EL (cell line): ENCODE measurements at places on chromosomes 3 and 15.

DNA sequence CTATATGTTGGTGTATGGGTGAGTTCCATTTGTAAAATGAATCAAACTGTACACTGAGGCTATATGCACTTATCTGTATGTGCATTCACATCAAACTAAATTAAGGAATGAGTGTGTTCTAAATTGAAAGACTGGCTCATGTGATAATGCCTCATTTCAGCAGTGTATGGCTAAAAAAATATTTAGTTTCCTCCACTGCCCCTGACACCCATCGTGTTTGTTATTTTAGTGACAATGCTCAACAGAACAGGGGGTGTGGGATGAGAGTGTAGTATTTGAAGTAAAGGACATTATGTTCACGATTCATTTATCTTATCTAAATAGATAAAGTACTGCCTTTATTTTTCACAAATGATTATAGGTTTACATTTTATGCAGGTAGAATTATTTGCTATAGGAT lies 301.1 kb upstream of the ARPP21 start:
- DNase-seq, result no peak

DNA sequence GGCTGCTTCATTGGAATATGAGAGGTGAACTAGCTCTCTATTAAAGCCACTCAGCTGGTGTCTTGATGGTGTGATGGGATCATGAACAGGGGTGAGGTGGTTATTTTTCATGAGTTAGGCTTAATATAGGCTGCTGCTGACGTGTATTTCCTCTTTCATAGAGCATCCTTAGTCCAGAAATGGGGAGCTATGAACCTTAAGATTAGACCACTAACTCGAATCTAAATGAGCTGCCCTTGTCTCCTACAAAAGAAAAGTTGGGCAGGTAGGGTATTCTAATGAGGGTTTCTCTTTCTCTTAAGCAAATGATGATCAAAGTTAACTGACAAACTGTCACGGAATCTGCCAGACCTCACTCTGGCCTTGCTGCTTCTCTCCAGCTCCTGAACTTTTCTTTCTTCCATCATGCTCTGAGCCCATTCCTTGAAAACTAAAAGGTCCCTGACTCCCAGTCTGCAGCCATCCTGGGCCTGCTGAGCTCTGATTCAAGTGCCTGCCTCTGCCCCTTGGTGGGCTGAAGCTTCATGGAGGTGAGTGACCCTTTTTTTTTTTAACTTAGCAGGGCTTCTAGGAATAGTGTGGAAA lies at the start of gene TRIM69:
TSS of gene TRIM69 (plus strand) at position 348 of the 585 bp plus-strand sequence. CDS start at position 525, 177 bp downstream.
- DNase-seq, result no peak

- no peak for DNase-seq
Observed at GRCh38 chr3:173743516-173743915, 346.0 kb downstream of the NLGN1 start.

- no peak for DNase-seq
Observed at GRCh38 chr15:65198571-65198970, 12.7 kb downstream of the CILP start.

- DNase-seq, result peak; percentile 1
Observed at GRCh38 chr3:108744762-108745161, 12.4 kb downstream of the RETNLB start.

DNA sequence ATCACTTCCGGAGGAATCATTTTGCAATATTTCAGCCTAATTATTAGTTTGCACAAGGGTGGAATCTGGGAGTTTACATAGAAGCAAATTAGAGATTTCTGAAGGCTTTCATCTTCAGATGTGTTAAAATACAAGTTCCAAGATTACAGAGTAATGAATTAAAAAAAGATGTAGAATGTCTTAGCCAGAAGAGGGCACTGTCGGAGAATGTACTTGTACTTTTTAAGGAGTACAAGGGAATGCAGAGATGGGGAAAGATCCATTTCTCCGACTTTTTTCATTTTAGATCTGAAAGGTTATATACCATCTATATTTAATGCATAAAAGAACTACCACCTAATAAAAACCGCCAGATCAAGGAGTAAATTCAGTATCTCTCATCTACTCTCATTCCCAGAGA lies 43.1 kb upstream of the WDR5B start:
- peak; percentile 52 for DNase-seq

DNA sequence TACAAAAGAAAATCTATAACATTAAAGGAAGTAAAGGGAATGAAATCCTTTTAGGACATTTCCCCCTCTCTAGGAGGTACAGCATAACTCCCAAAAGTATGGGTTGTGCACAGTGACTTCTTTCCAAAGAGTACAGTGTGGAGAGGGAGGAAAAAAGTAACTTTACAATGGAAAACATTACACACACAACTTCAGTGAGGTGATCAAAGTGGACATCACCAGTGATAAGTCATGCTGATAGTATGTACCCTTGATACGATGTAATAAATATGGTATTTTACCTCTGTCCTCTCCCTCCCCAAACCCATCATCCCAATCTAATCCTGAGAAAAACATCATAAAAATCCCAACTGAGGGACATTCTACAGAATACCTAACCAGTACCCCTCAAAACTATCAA lies 10.8 kb downstream of the PLD1 start:
- peak; percentile 40 for DNase-seq

- DNase-seq, result no peak
Observed at GRCh38 chr3:139074565-139075115, 29.9 kb upstream of the PRR23C start.

- peak; percentile 56 for DNase-seq
Observed at GRCh38 chr3:30751610-30752299, 142.7 kb downstream of the GADL1 start.

DNA sequence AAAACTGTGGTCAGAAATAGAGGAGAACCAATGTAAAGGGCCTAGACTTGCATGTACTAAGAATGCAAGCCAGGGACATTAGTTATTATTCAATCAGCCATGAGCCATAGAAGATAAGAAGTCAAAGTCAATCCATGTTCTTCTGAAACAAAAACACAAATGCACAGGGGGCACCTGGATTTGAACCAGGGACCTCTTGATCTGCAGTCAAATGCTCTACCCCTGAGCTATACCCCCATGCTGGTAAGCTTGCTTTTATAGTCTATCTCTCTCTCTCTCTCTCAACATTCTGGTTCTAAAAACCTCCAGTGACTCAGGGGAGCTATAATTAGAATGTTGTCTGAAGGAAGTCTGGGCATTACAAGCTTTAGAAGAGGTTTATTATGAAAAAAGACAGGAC lies 85.6 kb upstream of the ACP3 start:
- peak; percentile 28 for DNase-seq

GRCh38 chr3:124063197-124063909 lies 71.4 kb upstream of the ROPN1 start:
- DNase-seq, result peak; percentile 5

DNA sequence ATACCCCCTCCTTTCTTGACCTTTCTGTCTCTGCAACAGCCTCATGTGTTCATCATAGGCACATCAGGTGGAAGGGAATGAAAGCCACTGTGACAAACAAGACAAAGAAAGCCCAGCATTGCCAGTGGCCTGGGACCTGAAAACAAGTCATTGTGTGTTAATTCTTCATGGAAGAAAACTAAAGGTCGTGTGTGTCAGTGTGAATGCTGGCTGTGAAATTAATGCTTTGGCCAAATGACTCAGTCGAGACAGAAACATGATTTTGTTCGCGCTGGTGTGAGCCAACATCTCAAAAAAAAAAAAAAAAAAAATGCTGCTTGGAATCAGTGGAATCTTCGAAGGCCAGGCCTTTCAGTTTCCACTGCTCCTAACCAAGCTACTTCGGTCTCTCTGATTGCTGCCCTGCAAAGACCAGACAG lies 386.5 kb upstream of the PROK2 start:
- no peak for DNase-seq

DNA sequence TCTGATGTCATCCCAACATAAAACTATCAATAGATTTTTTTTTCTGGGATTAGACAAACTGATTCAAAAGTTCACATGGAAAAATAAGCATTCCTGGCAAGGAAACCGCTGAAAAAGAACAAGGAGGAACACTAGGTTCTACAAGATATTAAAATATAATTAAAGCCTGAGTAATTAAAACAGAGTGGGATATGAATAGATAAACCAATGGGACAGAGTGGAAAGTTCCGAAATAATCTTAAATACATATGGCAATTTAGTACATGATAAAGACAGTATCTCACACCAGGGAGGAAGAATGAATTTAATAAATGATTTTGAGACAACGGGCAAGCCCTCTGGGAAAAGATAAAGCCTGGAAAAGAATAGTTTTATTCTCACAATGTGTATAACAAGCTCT lies 4.7 kb downstream of the GLDN start:
- DNase-seq, result no peak

GRCh38 chr15:66907826-66908743 lies 157.3 kb upstream of the SMAD3 start:
- DNase-seq, result no peak

GRCh38 chr15:61936528-61937195 lies 123.6 kb downstream of the VPS13C start:
- DNase-seq, result no peak

- DNase-seq, result no peak
Observed at GRCh38 chr3:194328942-194329582, 22.1 kb downstream of the CPN2 start.

DNA sequence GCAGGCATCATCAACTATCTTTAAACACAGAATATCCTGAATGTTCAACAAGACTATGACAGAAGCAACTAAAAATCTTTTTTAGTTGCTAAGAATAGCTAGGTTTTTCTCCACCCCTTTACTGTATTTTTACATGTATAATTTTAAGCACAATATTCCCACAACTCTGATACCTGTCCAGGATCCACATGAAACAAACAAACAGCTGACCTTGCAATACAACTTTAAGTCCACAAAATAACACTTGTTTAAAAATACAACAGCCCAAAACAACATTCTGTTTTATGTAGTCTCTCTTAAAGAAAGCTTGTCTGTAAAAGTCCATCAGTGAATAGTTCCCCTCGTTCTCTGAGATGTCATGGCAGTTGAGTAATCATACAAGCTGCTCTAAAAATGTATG lies 41.1 kb downstream of the IFT57 start:
- no peak for DNase-seq

GRCh38 chr15:47945872-47946650 lies 174.7 kb upstream of the SLC24A5 start:
- no peak for DNase-seq

- no peak for DNase-seq
Observed at GRCh38 chr3:78163379-78163778, 1123.5 kb downstream of the ROBO2 start.

DNA sequence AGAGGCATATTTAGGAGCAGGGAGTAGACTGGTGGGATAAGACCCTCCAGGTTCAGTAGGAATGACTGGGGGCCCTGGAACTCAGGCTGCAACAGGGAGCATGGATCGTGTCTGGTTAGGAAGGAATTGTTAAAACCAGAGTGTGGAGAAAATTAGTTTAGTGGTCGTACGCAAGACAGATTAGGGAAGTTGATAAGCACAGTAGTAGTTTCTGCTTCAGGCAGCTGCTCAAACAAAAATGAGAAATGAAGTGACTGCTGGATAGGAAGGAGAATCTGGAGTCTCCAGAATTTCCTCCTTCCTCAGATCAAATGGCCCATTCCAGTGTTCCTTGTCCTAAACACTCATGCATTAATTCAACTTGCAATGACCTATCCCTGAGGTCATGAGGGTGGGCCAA lies 11.2 kb downstream of the MYD88 start:
- DNase-seq, result no peak

- DNase-seq, result peak; percentile 90
Observed at GRCh38 chr3:41682996-41683395, 278.9 kb downstream of the ULK4 start.

DNA sequence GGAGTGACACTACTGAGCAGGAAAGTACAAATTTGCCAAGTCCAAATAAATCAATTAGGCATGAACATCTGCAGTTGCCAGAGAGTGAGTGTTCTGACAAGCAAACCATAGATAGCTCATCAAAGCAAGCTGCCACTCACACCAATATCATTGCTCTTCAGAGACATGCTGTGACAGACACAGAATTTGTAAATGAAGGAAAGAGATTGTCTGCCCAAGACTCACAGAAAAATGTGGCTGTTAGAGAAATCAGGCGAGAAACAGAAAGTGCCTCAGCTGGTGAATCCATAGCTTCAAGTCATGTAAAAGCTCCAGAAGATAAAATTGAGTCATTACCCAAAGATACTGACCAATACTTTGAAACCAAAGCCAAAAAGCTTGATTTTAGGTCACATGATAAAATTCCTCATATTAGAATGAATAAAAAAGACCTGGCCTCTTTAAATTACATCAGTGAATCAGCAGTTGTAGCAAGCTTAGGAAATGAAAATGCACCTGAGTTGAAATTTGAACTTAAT lies 50.8 kb downstream of the CRYBG3 start:
- no peak for DNase-seq

- no peak for DNase-seq
Observed at GRCh38 chr3:129686941-129687340, 80.5 kb upstream of the PLXND1 start.

DNA sequence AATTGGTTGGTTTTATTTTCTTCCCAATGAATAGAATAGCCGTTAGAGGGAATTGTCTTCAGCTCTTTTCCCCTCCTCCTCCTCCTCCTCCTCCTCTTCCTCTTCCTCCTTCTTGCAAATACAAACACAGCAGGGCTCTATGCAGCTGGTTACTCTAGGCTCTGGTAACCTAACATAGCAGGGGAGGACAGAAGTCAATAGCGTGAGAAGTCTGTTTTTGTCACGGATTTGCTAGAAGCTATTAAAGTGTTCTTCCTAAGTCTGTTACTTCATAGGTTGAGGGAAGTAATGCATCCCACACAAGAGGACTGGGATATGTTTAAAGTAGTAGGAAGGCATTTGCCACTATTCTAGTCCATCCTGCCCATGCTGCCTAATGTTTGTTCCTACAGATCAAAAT lies 374.7 kb upstream of the TPRG1 start:
- DNase-seq, result no peak

- peak; percentile 62 for DNase-seq
Observed at GRCh38 chr3:39147711-39148434, 5.5 kb downstream of the CSRNP1 start.

- DNase-seq, result no peak
Observed at GRCh38 chr3:66490214-66490613, 10.6 kb downstream of the LRIG1 start.

DNA sequence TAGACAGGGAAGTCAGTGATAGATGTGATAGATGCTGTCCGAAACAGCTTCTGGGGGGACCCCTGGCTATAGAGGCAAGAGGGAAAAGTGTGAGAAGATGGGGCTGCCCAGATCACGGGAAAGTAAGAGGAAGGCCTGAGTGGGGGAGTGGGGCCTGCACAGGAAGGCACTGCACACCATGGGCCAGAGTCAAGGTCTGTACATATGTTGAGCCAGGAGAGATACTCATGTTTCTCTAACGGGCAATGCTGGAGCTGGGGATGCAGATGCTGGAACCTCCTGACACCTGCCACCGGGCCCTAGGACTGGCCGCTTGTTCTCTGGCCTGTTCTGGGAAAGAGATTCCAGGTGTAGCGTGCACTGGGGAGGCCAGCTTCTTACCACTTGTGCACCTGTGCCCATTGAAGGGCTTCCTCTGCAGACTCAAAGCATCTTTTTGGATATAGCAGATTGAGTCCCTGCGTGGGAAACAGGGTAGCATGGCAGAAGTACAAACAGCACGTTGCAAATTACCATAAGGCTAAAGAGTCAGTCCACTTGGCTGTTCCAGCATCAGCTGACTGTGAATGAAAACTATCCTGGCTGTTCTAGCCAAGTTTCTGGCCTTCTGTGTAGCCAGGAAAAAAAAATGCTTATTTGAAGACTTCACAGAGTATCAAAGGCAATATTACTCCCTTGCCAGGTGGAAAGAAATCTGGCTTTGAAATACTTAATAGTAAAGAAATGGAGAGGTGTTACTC lies 77.1 kb upstream of the GSK3B start:
- no peak for DNase-seq

- DNase-seq, result no peak
Observed at GRCh38 chr15:34258151-34258550, 33.3 kb downstream of the EMC4 start.

- DNase-seq, result peak; percentile 44
Observed at GRCh38 chr3:172461530-172462138, 13.4 kb upstream of the GHSR start.
